ENCODE measurements at places on chromosomes 2 and 18. TPM values are rescaled to one million over a fixed set of nuclear protein-coding genes. Genes with fewer than 3 reads are reported as not detected.

GRCh38 chr18:524466-524865 lies 24.0 kb upstream of the COLEC12 start:
- DNase-seq, result no peak

DNA sequence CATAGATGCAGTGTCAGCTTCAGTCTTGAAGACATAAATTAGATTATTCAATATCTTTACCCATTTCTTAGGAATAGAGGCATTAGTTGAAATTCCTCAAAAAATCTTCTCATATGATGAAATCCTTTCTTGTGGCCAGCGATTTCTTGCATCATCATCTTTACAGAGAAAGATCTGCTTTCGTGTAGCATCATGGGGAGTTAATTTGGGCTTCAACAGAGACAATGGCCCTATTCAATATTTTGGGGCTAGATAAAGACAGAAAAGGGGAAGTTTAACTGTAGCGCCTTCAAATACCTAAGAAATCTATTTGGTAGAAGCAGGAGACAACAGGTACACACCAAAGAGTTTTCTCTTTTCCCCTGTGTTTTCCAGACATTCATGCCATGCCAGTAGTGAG lies 73.8 kb downstream of the TGFA start:
- DNase-seq, result no peak

GRCh38 chr18:61334951-61335683 lies 1.9 kb downstream of the CDH20 start:
- DNase-seq, result no peak

The MDH1B gene
- total RNA-seq, result 0.87 TPM

DNA sequence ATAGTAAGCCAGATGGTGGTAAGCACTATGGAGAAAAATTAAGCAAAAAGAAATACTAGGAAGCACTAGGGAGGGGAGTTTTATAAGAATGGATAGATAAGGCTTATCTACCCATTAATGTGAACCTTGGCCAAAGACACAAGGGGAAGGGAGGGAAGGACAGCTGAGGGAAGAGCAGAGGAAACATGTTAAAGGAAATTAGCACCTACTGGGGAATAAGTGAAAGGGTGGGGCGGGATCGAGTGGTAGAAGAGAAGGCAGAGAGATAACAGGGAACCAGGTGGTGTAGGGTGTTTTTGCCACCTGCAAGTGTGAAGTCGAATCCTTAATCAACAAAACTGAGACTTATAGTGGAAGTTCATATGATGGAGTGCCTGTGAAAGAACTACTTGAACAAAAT lies 1.7 kb downstream of the UNC80 start:
- peak; percentile 2 for DNase-seq

- DNase-seq, result no peak
Measured at GRCh38 chr2:45577441-45577840, 33.6 kb downstream of the SRBD1 start.

DNA sequence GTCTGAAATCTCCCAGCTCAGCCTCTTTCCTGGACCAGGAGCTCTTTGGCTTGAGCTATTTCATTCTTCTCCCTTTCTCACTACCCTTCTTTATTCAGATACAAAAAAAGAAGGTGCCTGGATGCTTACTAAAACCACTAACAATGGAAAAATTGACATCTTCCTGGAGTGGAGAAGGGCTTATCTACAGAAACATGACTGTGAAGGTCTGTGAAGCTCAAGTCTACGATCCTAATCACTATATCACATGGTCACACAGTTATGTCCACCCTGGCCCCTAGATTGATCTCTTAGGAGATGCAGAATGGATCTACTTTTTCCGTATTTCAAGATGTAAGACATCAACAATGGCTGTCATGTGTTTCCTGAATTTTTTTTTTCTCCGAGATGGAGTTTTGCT lies 5.7 kb upstream of the KRCC1 start:
- no peak for DNase-seq

GRCh38 chr18:50610349-50610748 lies 50.5 kb downstream of the MAPK4 start:
- no peak for DNase-seq

- DNase-seq, result peak; percentile 19
Measured at GRCh38 chr2:99085421-99085820, 56.1 kb upstream of the C2orf15 start.

DNA sequence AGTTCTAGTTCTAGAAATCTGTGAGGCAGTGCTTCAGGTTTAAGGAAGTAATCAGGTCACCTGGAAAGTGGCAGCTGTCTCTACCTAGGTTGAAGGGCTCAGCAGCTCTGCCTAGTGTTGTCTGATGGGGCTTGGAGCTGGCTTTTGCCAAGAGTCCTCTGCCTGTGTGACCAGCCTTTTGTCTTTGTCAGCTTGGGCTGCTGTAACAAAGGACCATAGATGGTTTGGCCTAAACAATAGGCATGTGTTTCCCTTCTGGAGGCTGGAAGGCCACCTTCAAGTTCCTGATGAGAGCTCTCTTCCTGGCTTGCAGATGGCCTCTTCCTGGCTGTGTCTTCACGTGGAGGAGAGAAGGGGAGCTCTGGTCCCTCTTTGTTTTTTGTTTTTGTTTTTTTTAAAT lies 13.3 kb downstream of the UBE2F start:
- DNase-seq, result no peak

GRCh38 chr2:44777036-44777435 lies 164.5 kb upstream of the SIX3 start:
- no peak for DNase-seq

GRCh38 chr18:44812426-44812825 lies 131.7 kb downstream of the SETBP1 start:
- DNase-seq, result no peak

DNA sequence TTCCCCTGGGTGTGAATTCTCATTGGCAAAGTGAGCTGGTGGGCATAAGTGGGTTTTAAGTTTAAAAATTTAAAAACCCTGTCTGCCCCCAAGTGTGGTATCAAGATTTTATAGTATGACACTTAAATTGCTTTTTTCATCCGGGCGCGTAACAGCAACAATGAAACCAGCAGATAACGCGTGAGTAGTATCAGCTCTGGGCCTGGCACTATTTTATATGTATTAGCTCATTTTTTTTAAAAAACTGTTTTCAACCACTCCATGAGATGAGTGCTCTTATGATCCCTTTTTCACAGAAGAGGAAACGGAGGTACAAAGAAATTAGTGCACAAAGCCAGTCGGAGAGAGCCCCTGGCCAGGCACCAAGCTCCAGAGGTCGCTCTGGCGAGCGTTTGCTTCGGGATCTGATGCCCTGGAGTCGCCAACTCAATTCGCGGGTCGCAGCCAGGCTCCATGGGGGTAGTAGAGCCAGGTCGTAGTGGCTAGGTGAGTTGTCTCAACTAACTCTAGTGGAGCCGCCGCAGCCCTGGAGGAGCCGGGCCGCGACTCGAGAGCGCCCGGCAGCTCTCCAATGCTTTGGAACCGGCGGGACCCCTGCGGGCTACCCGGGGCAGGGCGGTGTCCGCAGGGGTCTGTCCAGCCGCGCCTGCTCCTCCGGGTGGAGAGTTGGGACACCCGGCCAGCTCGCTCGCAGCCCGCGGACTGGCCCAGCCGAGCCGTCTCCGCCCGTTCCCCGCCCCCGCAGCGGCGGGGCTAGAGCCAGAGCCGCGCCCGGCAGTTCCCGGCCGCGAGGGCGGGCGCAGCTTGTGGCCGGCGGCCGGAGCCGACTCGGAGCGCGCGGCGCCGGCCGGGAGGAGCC lies at the start of gene IL1R1:
IL1R1 (plus strand) TSS at position 777 of the 859 bp plus-strand sequence. CDS start 14,979 bp downstream, outside the sequence.
- peak; percentile 84 for DNase-seq

DNA sequence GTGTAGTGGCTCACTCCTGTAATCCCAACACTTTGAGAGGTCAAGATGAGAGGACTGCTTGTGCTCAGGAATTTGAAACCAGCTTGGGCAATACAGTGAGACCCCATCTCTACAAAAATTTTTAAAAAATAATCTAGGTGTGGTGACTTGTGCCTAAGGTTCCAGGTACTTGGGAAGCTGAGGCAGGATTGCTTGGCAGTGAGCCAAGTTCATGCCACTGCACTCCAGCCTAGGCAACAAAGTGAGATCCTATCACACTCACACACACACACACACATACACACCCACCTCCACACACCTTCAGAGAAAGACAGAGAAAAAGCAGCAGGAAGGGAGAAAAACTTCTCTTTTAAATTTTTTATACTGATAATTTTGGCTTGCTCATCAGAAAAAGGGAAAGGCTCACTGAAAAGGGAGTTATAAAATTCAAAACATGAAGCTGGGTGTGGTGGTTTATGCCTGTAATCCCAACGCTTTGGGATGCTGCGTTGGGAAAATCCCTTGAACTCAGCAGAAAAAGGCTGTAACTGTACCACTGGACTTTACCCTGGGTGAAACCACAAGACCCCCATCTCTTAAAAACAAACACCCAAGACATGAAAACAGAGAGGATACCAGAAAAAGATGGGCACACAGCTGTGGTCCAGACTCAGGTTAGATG lies 25.7 kb downstream of the FAM168B start:
- DNase-seq, result no peak
